Ascending aorta (tissue), 2 donors: ENCODE measurements at places on chromosomes 2 and 18. TPM values are rescaled to one million over a fixed set of nuclear protein-coding genes. Genes with fewer than 3 reads are reported as not detected.
A peak's percentile ranks its signal among the peaks of the same experiment; 100 is the strongest.

GRCh38 chr2:233437439-233437955, 83.2 kb downstream of the DGKD start:
- H3K27me3 ChIP-seq: no peaks in the 10 kb centered on the region
- peaks cover 45% of the 10 kb centered on the region for H3K36me3 ChIP-seq
- DNase-seq: no peak
- no peak overlapping the region for H3K27ac ChIP-seq

Gene NFATC1
- 64.1 TPM for total RNA-seq

DNA sequence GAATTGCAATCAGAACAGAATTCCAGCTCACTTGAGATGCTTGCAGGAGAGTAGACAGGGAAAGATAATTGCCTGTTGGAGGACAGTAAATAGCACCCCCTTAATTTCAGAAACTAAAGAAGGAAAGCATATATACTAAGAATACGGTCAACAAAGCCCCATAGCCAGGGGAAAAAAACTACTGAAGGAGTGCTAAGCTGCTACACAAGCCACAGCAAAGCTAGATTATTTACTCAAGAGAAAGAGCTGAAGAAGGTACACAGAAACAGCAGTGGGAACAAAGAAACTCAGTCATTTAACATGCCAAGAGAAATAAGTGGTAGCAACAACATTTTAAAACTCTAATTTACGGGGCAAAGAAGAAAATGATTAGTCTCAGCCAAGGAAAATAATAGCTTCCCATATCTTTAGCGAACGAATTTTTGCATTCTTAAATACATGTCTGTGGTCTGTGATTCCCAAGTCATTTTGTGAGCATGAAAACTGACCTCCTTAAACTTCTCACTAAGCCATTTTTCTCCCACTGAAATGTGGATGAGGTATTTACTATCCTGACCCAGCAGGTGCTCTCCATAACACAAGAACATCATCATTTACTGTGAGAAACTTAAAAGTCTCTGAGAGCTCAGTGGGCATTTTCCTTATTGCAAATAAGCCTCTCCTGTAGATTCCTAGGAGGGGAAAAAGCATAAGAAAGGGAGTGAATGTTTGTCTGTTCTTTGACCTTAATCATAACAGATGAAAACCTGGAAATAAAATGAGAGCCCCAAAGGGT, 196.0 kb downstream of the PAX3 start:
- H3K36me3 ChIP-seq: no peaks in the 10 kb centered on the region
- H3K4me3 ChIP-seq: no peak overlapping the region
- DNase-seq: no peak
- no peaks in the 10 kb centered on the region for H3K4me1 ChIP-seq

DNA sequence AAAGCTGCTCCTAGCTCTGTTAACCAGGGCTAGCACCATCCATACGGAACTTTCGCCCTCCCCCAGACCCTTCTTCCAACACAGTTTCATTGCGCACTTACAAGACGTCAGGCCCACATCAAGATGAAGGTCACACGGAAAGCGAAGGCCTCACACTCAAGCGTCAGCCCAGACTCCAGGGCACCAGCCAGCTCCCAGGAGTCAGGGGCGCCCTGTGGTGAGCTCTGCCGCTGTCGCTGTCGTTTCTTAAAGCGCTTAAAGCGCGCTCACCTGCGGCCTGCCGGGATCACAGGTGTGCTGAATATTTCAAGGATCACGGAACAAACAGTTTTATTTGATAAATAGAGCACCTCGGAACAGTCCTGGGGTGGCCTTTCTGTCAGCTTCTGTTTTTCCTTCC, 163.1 kb downstream of the CDH20 start:
- no peak overlapping the region for H3K4me3 ChIP-seq
- no peaks in the 10 kb centered on the region for H3K4me1 ChIP-seq
- DNase-seq: no peak
- H3K27me3 ChIP-seq: no peaks in the 10 kb centered on the region
- no peaks in the 10 kb centered on the region for H3K36me3 ChIP-seq
- H3K27ac ChIP-seq: no peak overlapping the region

DNA sequence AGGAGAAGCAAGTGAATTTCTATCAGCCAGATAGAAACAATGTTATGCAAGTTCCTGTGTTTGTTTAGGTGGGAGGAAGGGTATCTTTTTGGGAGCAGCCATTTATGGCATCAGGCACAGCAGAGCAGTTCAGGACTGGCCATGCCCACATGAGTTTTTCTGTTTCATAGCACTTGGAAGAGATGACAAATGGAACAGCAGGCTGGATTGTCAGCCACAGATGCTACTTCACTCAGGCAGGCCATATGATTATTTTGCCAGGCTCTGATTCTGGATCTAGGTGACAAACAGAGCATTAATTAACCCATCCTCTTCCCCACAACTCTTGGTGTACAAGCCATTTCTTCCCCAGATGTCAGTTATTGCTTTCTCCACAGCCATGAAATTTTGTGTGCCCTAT, 63.8 kb downstream of the GALNT13 start:
- H3K4me3 ChIP-seq: no peak overlapping the region
- H3K27ac ChIP-seq: no peak overlapping the region
- H3K36me3 ChIP-seq: no peaks in the 10 kb centered on the region
- DNase-seq: no peak
- no peaks in the 10 kb centered on the region for H3K27me3 ChIP-seq
- H3K4me1 ChIP-seq: no peaks in the 10 kb centered on the region

GRCh38 chr18:55290898-55291297, 297.1 kb downstream of the TCF4 start:
- no peak overlapping the region for H3K27ac ChIP-seq
- no peaks in the 10 kb centered on the region for H3K36me3 ChIP-seq
- H3K4me3 ChIP-seq: no peak overlapping the region
- no peak for DNase-seq
- no peaks in the 10 kb centered on the region for H3K4me1 ChIP-seq

DNA sequence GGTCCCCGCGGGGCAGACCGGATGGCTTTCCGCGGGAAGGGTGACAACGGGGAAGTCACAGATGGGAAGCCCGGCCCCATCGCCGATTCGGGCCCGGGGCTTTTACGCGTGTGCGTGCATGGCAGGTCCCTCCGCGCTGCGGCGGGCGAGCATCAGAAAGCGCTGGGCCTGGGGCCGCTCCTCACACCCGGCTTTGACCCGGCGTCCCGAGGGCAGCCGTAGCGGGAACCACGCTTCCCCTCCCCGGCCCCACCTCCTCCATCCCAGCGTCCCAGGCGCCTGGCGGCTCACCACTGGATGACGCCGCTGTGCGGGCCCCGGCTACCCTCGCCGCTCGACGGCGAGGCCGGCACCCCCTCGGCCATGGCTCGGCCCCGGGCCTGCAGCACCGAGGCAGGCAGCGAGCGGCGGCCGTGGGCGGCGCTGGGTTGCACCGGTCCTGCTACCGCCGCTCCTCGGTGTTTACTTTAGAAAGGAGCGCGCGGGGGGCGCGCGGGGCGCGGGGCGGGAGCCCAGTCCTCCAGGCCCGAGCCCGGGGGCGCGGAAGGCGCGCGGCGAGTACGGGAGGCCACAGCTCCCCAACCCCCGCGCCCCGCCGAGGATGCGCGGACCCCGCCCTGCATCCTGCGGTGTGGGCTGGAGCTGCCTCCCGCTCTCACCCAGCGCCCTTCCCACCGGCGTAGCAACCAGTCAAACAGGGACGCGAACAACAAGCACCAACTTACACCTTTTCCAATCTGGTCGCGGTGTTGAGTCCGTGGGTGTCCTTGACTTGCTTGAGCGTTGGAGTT, 806 bp downstream of the RFX8 start:
- H3K27me3 ChIP-seq: no peaks in the 10 kb centered on the region
- peak overlapping the region; percentile 87 for H3K4me3 ChIP-seq
- peaks cover 8% of the 10 kb centered on the region for H3K4me1 ChIP-seq
- H3K27ac ChIP-seq: peak overlapping the region; percentile 75
- no peaks in the 10 kb centered on the region for H3K36me3 ChIP-seq

Gene PROKR1
- total RNA-seq: not detected

- no peak overlapping the region for H3K27ac ChIP-seq
- no peaks in the 10 kb centered on the region for H3K27me3 ChIP-seq
- H3K4me3 ChIP-seq: no peak overlapping the region
- H3K36me3 ChIP-seq: no peaks in the 10 kb centered on the region
- DNase-seq: no peak
These were observed 21.6 kb upstream of the TMEM17 start for GRCh38 chr2:62527478-62528210.

- no peaks in the 10 kb centered on the region for H3K36me3 ChIP-seq
- H3K27me3 ChIP-seq: no peaks in the 10 kb centered on the region
- H3K4me1 ChIP-seq: no peaks in the 10 kb centered on the region
- no peak overlapping the region for H3K27ac ChIP-seq
- no peak overlapping the region for H3K4me3 ChIP-seq
- DNase-seq: no peak
These were observed 150.8 kb downstream of the PTRHD1 start for GRCh38 chr2:24642351-24642750.

Gene MC2R
- total RNA-seq: not detected

DNA sequence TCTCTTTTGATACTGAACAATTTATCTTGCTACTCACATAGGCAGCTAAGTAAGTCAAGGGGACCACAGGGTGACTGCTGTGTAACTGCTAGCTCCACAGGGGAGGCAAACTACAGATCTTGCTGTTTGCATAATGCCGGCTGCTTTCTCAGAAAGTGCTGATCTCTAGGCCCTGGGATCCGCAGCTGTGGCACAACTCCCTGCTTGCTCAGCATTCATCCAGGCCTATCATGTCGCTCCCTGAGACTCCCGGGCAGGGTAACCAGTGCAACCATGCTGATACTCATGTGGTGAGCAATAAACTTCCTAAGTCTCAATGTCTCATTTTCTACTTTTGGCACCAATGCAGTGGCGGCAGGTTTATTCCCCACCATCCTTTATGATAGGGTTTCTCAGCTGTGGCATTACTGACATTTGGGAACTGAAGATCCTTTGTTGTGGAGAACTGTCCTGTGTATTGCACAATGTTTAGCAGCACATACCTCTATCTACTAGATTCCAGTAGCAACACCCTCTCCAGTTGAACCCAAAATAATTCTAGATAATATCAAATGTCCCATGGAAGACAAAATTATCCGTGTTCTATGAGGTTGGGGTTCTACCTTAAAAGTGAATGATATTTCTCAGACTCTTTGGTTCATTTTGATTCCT, 1101.3 kb downstream of the LRP1B start:
- H3K27me3 ChIP-seq: no peaks in the 10 kb centered on the region
- no peaks in the 10 kb centered on the region for H3K36me3 ChIP-seq
- H3K4me1 ChIP-seq: no peaks in the 10 kb centered on the region
- no peak overlapping the region for H3K4me3 ChIP-seq
- no peak overlapping the region for H3K27ac ChIP-seq
- no peak for DNase-seq

GRCh38 chr2:158841850-158842249, 46.7 kb downstream of the DAPL1 start:
- no peak overlapping the region for H3K4me3 ChIP-seq
- peaks cover 3% of the 10 kb centered on the region for H3K4me1 ChIP-seq
- H3K27ac ChIP-seq: peak overlapping the region; percentile 63
- no peak for DNase-seq
- no peaks in the 10 kb centered on the region for H3K27me3 ChIP-seq
- no peaks in the 10 kb centered on the region for H3K36me3 ChIP-seq

DNA sequence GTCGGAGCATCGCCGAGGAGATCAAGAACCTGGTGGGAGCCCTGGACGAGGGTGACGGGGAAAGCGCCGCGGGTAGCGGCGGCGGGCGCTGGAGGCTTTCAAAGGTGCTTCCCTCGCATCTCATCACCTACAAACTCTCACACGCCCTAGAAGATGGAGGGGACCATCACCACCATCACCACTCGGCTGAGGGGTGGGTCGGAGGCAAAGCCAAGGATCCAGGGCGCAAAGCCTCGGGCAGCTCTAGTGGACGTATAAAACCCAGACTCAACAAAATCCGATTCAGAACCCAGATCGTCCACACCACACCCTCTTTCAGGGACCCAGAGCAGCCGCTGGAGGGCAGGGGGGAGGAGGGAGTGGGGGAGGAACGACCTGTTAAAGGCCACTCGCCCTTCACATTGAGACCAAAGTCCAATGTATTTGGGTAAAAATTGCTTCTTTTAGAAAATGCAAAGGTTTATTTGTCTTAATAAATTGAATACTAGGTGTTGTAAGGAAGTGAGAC, 1.5 kb downstream of the SOWAHC start:
- H3K36me3 ChIP-seq: peaks cover 5% of the 10 kb centered on the region
- no peak for DNase-seq
- peak overlapping the region; percentile 93 for H3K4me3 ChIP-seq
- peak overlapping the region; percentile 93 for H3K27ac ChIP-seq

DNA sequence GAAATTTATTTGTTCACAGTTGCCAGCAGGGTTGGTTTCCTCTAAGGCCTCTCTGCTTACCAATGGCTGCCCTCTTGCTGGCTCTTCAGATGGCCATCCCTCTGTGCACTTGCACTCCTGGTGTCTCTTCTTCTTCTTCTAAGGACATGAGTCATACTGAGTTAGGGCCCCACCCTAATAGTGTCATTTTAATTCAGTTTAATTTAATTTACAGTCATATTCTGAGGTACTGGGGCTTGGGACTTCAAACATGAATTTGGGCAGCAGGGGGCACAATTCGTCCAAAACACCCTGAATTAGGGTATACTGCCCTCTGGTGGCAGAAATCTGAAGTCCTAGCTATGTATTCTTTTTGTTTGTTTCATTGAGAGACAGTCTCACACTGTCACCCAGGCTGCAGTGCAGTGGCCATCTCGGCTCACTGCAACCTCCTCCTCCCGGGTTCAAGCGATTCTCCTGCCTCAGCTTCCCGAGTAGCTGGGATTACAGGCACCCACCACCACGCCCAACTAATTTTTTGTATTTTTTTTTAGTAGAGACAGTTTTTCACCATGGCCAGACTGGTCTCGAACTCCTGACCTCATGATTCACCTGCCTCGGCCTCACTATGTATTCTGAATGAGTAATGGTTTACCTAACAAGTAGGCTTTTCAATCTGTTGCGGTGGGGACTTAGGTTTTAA, 19.8 kb downstream of the SLC4A1AP start:
- DNase-seq: peak; percentile 90
- peaks cover 16% of the 10 kb centered on the region for H3K4me1 ChIP-seq
- H3K27ac ChIP-seq: peak overlapping the region; percentile 93
- H3K27me3 ChIP-seq: no peaks in the 10 kb centered on the region
